ENCODE measurements at places on chromosomes 5 and 9.

- no peak for DNase-seq
These were observed 294.7 kb downstream of the KIF4B start for GRCh38 chr5:155308289-155308688.

GRCh38 chr5:150285114-150285513 is 4.5 kb downstream of the CAMK2A start:
- DNase-seq, result no peak

GRCh38 chr5:139835656-139836055 is 40.0 kb downstream of the PSD2 start:
- DNase-seq, result no peak

DNA sequence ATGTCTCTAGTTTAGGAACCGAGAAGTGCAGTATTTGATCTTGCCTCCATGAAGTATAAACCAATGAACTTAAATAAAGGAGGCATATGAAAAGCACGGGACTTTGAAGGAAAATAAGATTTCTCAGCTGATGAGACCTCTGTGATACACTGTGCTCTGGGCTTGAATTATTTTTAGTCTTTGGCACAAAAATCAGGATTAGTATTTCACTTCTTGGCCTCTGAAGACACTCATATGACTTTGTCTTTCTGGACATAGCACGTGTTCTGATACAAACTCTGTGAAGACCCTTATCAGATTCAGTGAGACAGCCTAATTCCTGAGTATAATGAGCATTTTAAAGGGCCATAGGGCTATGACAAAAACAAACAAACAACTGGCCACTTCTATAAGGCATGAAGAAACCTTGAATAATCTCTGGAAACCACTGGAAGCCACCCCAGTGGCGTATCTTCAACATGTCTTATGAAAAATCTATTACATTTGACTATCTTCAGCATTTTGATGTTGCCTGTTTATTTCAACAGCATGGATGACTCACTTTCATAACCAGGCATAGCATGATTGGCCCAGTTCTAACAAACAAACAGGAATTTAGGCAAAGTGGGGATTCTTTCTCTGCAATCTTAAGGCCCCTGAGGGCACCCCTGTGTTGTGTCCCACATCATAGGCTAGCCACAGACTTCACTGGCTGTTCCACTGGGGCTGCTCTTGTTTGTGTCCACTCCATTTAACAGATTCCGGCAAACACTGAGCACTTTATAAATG is 90.3 kb upstream of the ZNF462 start:
- no peak for DNase-seq

GRCh38 chr5:44645502-44645901 is 163.2 kb upstream of the MRPS30 start:
- no peak for DNase-seq

DNA sequence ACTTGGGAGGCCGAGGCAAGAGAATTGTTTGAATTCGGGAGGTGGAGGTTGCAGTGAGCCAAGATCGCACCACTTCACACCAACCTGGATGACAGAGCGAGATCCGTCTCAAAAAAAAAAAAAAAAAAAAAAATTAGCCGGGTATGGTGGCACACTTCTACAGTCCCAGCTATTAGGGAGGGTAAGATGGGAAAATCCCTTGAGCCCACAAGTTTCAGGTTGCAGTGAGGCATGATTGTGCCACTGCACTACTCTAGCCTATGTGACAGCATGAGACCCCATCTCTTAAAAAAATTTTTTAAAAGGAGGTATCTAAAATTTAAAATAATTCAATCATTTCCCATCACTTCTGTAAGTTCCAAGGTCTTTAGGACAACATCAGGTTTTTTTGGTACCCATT is 26.0 kb downstream of the PSIP1 start:
- no peak for DNase-seq

DNA sequence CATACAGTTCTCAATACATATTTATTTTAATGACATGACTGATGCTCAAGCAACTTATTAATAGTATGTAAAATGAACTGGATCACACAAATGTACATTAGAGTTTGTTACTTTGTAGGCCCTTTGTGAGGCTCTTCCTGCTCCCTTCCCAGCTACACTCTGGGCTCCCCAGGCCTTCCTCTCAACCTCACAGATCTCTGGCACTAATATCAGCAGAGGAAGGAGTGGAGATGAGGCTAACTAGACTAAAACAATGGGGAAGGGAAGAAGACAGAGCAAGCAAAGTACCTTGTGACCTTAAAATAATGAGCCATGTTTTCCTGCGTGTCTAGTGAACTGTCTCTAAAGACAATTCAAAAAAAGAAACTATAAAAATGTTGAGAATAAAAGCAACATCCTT is 30.3 kb upstream of the TEK start:
- no peak for DNase-seq

DNA sequence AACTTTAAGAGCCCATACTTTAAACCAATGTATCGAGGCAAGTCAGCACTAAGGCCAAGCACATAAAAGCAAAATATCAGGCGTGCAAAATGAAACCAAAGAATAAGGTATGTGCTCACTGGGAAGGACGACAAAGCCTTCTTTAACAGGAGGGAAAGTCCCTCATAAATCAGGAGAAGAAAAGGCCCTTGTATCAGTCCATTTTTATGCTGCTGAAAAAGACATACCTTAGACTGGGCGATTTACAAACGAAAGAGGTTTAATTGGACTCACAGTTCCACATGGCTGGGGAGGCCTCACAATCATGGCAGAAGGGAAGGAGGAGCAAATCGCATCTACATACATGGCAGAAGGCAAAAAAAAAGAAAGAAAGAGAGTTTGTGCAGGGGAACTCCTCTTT is 68.9 kb downstream of the UBE2QL1 start:
- no peak for DNase-seq

DNA sequence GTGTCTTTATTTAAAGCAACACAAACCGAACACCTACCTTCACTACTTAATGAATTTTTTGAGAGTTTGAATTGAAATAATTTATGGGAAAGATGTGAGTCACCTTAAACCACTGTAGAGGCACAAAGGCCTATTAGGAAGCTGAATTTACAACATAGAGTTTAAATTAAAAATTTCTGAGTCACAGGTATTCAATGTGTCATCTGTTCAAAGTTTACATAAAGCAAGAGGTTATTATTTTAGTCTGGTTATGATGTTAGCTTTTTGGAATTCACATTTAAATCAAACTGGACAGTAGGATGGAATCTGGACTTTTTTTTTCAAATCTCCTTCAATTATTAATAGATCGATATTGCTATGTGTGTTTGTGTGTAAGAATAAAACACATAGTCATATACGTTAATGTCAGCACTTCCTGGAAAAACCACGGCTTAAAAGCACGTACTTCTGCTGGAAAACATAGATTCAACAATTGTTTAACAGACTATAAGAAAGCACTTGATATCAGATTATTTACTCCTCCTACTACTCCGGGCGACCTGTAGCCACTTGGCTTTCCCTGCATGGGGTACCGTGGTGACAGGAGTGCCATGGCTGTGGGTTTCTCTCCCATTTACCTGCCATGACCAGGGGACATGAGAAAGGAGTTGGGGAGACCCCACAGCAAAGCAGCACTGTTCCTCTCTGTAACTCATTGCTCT is 638.6 kb downstream of the SEMA5A start:
- no peak for DNase-seq

DNA sequence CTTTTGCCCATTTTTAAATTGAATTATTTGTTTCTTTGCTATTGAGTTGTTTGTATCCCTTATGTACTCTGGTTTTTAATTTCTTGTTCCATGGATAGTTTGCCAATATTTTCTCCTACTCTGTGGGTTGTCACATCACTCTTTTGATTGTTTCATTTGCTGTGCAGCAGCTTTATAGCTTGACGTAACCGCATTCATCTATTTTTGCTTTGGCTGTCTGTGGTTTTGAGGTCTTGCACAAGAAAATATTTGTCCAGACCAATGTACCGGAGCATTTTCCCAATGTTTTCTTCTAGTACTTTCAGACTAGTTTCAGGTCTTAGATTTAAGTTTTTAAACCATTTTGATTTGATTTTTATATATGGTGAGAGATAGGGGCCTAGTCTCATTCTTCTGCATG is 36.2 kb upstream of the ZNF366 start:
- no peak for DNase-seq

DNA sequence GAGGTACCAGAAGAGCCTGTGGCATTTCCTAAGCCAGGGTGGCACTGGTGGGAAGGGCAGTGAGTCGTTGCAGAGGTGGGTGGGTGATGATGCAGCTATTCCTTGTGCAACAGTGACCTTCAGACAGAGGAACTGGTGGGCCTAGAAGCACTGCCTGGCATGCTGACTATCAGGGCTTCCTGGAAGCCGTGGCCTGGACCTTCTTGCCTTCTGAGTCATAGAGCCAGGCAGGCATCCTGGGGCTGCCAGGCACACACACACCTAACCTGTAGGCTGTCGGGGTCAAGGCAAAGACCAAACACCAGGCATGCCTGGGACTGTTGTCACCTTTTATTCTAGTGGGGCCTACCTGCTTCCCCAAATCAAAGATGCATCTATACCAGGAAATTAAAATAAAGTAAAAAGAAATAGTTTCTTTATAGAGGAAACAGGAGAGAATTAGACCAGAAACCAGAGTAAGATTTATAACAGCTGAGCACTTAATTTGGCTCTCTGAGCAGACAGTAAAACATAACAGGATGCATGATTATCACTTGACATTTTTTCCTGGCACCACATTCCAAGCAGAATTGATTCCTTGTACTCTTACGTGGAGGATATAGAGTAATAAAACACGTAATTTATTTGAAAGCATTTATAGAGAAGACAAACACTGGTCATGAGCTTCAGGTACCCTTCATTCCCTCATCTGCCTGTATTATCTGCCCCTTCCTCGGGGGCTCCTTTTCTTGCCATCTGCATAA is 25.1 kb downstream of the NANS start:
- no peak for DNase-seq

GRCh38 chr9:98775831-98776441 is 20.4 kb downstream of the ANKS6 start:
- peak; percentile 32 for DNase-seq

- no peak for DNase-seq
These were observed 135.3 kb upstream of the DPYSL3 start for GRCh38 chr5:147645197-147645596.

DNA sequence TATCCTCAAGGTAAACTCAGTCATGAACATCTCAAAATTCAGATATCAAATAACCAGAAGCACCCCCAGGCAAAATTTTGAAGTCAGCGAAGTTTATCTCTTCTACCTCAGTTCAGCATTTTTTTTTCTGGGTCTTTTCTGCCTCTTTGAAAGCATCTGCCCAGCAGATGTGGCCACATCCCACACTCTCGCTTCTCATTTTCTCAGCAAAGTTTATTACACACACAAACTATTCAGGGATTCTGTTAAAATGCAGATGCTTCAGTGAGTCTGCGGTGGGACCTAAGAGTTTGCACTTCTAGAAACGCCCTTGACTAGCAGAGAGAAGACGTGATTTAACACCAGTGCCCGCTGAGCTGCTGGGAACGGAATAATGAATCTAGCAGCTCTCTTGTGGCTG is 19.3 kb downstream of the RASEF start:
- no peak for DNase-seq

DNA sequence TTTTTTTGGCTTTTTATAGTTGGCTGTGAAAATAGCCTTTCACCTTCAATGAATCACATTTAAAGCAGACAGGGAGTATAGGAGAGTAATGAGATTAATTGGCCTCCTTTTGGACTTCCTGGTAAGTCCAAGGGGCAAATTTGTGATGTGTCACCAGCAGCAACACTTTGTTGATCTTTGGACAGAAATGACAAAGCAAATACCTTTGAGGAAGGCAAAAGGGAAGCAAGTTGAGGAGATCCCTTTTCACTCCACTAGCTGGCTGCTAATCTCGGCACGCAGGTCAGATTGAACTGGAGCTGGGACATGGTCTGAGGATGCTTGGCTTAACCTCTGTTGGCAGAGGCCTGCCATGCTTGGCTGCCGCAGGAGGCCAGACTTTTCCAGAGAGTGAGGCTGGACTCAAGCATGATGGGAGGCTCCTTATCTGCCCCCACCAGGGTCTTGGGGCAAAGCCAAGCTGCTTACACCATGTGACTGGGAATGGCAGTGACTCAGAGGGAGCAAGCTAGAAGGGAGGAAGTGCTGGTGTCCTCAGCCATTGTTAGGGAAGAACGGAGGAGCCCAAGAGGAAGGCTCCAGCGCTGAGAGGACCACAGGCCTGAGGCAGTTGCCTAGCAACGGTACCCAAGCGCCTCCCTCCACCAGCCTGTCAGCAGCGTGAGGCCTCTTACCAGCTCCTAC is 174.5 kb upstream of the MAP1B start:
- DNase-seq, result no peak

- DNase-seq, result no peak
These were observed 8.8 kb upstream of the RASGRF2 start for GRCh38 chr5:80951366-80951765.

GRCh38 chr5:161460741-161461140 is 85.8 kb downstream of the GABRB2 start:
- no peak for DNase-seq

GRCh38 chr5:169805527-169805934 is 168.5 kb downstream of the DOCK2 start:
- DNase-seq, result no peak

- no peak for DNase-seq
These were observed 12.4 kb downstream of the CLPTM1L start for GRCh38 chr5:1332461-1333001.

GRCh38 chr5:125377141-125377540 is 630.7 kb upstream of the ZNF608 start:
- no peak for DNase-seq

- DNase-seq, result no peak
These were observed 18.3 kb upstream of the IRX4 start for GRCh38 chr5:1901061-1901460.

- no peak for DNase-seq
These were observed 1999.3 kb downstream of the MAT2B start for GRCh38 chr5:165504674-165505073.

DNA sequence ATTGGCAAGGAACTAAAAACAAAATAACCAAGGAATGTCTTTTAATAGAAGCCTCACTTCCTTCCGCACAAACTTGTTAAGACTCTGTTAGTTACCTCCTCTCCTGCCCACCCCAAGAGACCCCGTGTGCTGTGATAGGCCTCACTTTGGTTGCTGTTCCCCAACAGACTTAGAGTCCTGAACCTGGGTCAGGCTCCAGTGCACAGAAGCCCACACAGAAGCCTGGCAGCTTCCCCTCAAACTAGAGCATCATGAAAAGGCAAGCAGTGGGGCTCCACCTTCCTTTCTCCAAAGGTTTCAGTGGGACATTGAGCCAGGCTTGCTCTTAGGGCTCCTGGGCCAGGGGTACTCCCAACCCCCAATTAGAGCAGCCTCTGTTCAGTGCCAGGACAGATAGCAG is 230.5 kb downstream of the ESM1 start:
- DNase-seq, result no peak

- DNase-seq, result no peak
These were observed 39.4 kb downstream of the MED27 start for GRCh38 chr9:132040246-132040645.

- peak; percentile 52 for DNase-seq
These were observed 401.8 kb downstream of the ARHGEF28 start for GRCh38 chr5:74027732-74028338.

DNA sequence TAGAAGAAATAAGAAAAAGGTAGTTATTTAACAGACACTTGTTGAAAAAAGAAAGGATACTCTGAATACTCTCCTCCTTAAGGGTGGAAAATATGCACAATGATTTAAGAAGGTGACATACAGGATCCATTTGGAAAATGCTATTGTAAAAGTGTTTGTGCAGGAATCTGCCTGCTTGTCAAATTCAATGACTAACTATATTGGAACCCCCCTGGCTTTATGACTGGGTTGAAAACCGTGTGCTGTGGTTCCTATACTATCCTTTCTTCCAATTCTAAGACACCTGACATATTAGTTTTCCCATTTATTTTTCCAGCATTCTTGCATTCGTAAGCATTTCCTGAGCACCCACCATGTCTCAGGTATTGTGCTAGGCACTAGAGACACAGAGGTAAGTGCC is 220.0 kb downstream of the GLIS3 start:
- no peak for DNase-seq

Measured in NCI-H1930 (cell line).